Esophagus muscularis mucosa (tissue), 4 donors: ENCODE measurements at places on chromosomes 16 and 17. TPM values are rescaled to one million over a fixed set of nuclear protein-coding genes. Genes with fewer than 3 reads are reported as not detected.

The UTP18 gene
- 29.3 TPM for total RNA-seq

The CLEC18B gene
- not detected for total RNA-seq

The EPN3 gene
- not detected for total RNA-seq

The P2RX5 gene
- 0.19 TPM for total RNA-seq

The KRTAP1-3 gene
- not detected for total RNA-seq

The BCAS3 gene
- 18.4 TPM for total RNA-seq

GRCh38 chr16:24062270-24062817 lies 193.8 kb upstream of the CACNG3 start:
- DNase-seq: no peak
- no peaks in the 10 kb centered on the region for H3K36me3 ChIP-seq
- no peak overlapping the region for H3K4me3 ChIP-seq
- H3K27ac ChIP-seq: no peak overlapping the region
- no peaks in the 10 kb centered on the region for H3K4me1 ChIP-seq
- H3K27me3 ChIP-seq: no peaks in the 10 kb centered on the region

GRCh38 chr17:2090210-2090641 lies 35.3 kb downstream of the HIC1 start:
- peaks cover 68% of the 10 kb centered on the region for H3K4me1 ChIP-seq
- no peaks in the 10 kb centered on the region for H3K27me3 ChIP-seq
- H3K4me3 ChIP-seq: no peak overlapping the region
- no peaks in the 10 kb centered on the region for H3K36me3 ChIP-seq

- H3K27me3 ChIP-seq: no peaks in the 10 kb centered on the region
- no peaks in the 10 kb centered on the region for H3K4me1 ChIP-seq
- no peak for DNase-seq
- H3K4me3 ChIP-seq: no peak overlapping the region
- H3K27ac ChIP-seq: no peak overlapping the region
Observed at GRCh38 chr17:17535957-17536356, 39.8 kb upstream of the RASD1 start.

DNA sequence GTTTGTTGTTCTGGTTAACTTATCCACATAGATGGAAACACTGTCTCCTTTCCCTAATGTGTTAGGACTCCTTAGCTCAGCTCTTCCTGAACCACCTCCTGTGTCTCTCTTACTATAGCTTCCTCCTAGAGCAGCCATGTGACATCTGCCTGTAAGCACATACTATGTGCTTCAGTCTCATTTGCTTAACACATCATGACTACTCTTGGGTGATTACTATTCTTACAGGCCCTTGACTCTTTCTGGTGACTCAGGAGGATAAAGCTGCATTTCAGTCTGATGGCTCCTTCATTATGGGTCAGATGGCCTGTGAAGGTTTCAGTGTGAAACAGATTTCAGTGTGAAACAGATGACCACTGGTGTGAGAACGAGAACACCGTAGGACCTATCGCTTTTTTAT lies 320 bp upstream of the KRTAP4-2 start:
- no peak overlapping the region for H3K27ac ChIP-seq
- no peaks in the 10 kb centered on the region for H3K27me3 ChIP-seq
- no peaks in the 10 kb centered on the region for H3K4me1 ChIP-seq
- H3K36me3 ChIP-seq: no peaks in the 10 kb centered on the region
- no peak overlapping the region for H3K4me3 ChIP-seq

DNA sequence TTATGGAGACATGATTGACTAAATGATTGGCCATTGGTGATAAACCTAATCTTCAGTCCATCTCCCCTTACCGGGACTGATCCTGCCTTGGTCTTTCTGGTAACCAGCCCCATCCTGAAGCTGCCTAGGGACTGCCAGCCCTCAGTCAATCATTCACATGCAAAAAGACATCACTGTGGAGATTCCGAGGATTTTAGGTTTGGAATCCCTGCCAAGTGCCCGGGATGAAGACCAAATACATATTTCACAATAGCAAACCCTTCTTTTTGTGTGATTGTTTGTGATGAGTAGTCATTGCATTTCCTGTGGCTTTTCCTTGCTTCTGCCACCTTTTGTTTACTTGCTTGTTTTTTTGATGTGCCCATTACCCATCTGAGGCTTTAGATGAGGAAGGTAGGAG lies 44.0 kb downstream of the EPN2 start:
- H3K27me3 ChIP-seq: no peaks in the 10 kb centered on the region
- peak overlapping the region; percentile 25 for H3K27ac ChIP-seq
- H3K4me3 ChIP-seq: no peak overlapping the region
- peaks cover 60% of the 10 kb centered on the region for H3K4me1 ChIP-seq
- DNase-seq: no peak
- H3K36me3 ChIP-seq: peaks cover 9% of the 10 kb centered on the region

- H3K36me3 ChIP-seq: no peaks in the 10 kb centered on the region
- no peak for DNase-seq
- H3K27ac ChIP-seq: no peak overlapping the region
Observed at GRCh38 chr16:67710607-67711006, 8.5 kb downstream of the GFOD2 start.
